SK-N-MC (cell line): ENCODE measurements at places on chromosomes 5 and 9.

GRCh38 chr5:59491945-59492344, 401.6 kb downstream of the PDE4D start:
- DNase-seq: no peak

- no peak for DNase-seq
Measured at GRCh38 chr9:17065062-17065461, 69.8 kb upstream of the CNTLN start.

- no peak for DNase-seq
Measured at GRCh38 chr5:142120247-142120935, 11.8 kb downstream of the NDFIP1 start.

DNA sequence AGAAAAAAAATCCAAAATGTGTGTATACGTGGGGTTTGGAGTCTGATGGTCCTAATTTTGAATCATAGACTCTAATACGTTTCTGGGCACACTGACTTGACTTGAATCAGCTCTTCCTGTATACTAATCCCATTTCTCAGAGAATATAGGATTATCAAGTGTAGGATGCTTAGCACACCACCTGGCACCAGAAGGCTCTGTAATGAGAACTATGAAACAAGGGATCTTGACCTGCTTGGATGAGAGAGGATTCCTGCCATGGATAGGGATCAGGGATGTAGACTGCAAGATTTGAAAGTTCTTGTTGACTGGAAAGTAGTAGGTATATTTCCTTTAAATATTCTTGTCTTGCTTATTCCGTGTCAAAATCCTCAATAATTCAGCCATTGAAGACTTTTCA, 7.8 kb downstream of the HSPA4 start:
- DNase-seq: no peak

DNA sequence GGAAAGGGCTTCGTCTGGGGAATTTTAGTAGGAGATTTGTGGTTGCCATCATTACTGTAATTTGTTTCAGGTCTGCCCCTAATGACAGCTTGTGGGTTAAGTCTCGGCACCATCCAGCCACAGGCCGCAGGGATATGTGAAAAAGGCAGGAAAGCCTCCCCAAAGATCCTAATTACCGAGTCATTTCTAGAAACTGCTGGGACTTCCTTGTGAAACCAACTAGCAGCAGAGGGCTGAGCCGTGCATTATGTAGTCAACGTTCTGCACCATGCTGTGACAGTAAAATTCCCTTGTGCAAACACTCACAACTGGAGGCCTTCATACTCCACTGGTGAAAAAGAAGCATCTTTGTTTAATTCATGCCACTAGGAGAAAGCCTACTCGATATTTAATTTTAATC, 230.3 kb downstream of the MPDZ start:
- peak; percentile 85 for DNase-seq

GRCh38 chr5:43652537-43653302, 49.7 kb downstream of the NNT start:
- DNase-seq: no peak

DNA sequence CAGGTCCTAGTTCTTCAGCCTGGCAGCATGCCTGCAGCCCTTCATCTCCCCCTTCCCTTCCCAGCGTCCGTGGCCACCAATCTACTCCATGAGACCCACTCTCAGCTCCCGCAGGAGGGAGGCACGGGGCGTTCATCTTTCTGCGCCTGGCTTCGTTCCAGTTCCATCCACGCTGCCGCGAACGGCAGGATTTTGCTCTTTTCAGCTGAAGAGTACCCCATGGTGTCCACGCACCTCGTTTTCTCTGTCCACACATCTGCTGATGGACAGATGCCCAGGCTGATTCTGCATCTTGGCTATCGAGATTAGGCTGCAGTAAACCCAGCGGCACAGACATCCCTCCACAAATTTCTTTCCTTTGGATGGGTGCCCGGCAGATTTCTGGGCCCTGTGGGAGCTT, 30.5 kb upstream of the NKD2 start:
- no peak for DNase-seq

DNA sequence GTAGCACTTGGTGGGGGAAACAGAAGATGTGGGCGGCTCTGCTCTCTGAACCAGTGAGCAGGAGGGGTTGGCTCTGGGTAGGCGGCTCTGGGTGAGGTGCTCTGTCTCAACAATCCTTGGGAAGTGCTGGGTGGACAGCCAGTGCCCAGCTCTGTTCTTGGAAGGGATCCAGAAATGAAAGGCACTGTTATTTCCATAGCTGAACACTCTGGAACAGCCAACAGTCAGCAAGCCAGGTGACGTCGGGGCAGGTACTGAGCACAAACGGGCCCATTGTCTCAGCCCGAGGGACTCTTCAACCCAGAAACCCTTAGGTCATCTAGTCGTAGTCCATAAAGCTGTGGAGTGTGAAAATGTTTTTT, 36.3 kb downstream of the OLFM1 start:
- no peak for DNase-seq

- DNase-seq: no peak
Measured at GRCh38 chr9:22169243-22169642, 160.1 kb upstream of the CDKN2B start.

DNA sequence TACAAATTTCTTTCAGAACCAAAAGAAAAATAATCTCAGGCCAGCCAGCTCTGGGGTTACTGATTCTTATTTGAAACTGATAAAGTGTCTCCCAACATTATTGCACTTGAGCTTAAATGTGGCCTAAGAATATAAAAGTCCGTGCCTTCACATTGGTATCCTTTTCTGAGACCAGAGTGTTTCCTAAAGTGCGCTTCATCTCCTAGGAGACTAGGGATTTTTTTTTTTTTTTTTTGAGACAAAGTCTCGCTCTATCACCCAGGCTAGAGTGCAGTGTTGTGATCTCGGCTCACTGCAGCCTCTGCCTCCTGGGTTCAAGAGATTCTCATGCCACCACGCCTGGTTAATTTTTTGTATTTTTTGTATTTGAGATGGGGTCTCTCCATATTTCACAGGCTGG, 23.6 kb upstream of the KCNIP1 start:
- DNase-seq: no peak

DNA sequence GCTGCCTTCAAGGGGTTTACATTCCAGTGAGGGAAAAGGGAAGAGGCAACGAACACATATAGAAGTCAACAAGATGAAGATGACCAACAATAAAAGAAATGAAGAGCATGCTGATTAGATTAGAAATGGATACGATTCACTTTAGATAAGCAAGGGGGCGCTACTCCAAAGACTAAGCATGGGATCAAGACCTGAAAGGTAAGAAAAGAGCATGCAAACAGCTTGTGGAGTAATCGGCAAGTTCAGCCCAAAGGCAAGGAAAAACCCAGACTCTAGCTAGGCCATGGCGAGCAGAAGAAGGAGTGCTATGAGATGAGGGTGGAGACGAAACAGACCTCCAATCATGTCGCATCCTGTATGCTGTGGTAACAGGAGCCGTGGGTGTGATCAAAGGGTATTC, 124.4 kb downstream of the FANCC start:
- no peak for DNase-seq

- no peak for DNase-seq
Measured at GRCh38 chr5:120150770-120151169, 313.3 kb upstream of the PRR16 start.

GRCh38 chr5:153823036-153823435, 215.7 kb downstream of the FAM114A2 start:
- DNase-seq: no peak

DNA sequence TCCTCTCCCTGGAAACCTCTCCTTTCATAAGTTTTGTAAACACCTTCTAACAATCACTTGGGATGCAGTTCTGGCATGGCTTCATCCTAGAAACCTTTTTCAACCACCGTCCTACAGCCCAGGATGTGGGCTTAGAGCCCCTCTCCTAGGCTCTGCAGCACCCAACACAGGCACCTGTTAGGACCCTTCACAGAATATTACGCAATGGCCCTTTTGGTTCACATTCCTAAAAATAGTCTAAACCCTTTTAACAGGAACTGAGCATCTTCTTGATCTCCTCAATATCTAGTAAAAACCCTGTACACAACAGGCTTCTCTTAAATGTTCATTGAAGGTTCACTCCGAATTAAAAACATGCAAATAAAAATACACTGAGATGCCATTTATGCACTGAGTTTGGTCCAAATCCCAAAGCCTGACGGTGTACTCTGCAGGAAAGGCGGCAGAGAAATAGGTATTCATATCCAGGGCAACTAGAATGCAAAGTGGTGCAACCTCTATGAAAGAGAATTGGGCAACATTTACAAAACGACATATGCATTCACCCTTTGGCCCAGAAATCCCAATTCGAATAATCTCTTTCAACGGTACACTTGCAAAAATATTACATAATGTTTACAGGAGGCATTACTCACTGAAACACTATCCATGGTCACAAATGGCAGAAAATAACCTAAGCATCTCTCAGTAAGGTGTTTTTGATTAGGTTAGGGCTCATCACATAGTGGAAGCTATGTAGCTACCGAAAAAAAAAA, 169.3 kb downstream of the SEMA5A start:
- DNase-seq: no peak

DNA sequence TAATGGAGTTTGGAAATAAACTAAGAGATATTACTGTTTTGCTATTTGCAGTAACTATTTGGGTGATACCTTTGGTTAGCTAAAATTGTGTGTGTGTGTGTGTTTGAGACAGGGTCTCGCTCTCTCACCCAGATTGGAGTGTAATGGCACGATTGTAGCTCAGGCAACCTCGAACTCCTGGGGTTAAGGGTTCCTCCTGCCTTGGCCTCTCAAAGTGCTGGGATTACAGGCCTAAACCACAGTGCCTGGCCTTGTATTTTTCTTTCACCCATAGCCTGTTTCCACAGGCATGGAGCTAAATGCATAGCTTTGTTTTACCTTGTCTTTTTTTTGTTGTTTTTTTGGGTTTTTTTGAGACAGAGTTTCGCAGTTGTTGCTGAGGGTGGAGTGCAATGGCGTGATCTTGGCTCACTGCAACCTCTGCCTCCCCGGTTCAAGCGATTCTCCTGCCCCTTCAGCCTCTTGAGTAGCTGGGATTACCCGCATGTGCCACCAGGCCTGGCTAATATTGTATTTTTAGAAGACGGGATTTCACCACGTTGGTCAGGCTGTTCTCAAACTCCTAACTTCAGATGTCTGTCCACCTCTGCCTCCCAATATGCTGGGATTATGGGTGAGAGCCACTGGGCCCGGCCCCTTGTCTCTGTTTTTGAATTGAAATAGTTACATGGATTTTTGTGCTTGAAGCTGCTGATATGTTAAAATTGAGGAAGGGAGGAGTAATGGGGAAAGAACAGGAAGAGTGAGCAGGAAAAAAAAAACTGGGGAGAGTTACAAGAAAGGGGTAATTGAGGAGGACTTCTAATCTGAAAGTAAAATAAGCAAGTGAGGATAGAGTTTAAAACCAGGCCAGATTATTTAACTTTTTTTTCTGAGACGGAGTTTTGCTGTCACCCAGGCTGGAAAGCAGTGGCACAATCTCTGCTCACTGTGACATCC, 5.7 kb downstream of the GPBP1 start:
- no peak for DNase-seq

GRCh38 chr9:14314424-14314928, 535 bp upstream of the NFIB start:
- peak; percentile 87 for DNase-seq

DNA sequence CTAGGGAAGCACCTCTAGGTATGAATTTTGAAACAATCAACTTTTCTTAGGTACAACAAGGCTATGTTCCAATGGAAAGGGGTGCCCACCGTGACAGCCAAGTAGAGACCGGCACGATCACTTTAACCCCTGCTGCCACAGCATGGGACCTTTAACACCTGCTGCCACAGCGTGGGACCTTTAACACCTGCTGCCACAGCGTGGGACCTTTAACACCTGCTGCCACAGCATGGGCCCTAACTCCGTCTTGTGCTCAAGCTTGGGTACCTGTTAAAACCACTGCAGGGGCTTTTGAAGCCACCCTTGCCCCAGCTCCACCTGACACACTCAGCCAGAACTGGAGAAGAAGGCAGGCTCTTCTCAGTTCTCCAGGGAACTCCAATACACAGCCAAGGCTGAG, 18.2 kb upstream of the MXD3 start:
- no peak for DNase-seq

DNA sequence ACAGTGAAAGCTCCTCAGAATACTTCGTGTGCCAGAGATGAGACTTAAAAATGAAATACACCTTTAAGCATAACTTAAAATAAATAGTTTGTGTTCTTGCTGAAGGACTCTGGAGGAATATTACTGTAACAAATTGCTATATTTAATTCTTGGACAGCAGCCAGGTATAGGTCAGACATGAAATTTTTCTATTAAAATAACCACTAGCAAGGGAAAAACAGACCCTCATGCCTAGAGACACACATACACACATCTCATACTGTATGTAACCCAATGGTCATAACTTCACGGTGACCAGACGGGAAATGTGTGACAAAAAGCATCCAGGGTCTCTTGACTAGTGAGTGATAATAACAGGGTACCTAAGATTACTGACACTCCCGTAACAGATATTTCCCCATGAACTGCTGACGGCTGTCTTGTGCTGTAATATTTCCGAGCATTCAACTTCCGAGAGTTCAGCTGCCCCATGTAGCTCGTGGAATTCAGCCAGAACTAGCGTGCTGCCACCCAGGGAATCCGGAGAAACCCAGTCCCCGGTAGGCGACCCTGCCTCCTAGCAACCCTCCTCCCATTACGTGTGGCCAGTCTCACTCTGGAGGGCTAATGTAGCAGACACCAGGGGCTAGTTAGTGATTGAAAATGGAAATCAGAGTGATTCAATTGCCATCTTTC, 2295.1 kb upstream of the WWC1 start:
- no peak for DNase-seq

- no peak for DNase-seq
Measured at GRCh38 chr5:154162539-154163151, 27.9 kb upstream of the GALNT10 start.

DNA sequence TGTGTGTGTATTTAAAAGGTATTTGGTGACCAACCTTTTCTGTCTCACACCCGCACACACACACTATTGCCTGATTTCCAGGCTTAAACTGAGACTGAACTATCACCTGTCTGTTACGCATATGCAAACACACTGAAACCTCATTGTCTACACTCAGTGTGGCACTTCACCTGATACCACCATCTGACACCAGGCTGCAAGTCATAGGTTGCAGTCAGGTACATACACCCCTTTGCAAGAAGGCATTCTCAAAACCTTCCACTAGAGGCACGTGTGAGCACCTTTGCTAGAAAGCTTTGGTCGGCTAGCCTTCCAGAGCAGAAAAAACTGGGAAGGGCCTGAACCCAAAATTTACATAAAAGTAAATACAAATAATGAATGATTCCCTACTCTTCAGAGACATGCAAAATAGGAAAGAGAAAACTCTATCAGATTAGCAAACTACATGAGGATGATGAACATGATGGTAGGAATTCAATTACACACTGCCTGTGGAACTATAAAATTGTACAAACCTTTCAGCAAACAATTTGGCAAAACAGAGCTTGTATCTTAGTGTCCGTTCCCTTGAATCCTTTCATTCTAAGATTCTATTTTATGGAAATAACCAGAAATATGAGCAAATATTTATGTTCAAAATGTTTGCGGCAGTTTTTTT, 5.9 kb upstream of the FOXD1 start:
- DNase-seq: no peak
